ENCODE measurements at places on chromosomes 6 and 20.

- no peak for DNase-seq
These were observed 712 bp downstream of the DEK start for GRCh38 chr6:18263418-18264218.

- no peak for DNase-seq
These were observed 215.5 kb upstream of the SNX9 start for GRCh38 chr6:157607317-157608109.

GRCh38 chr6:115891111-115891669 is 169.5 kb downstream of the FRK start:
- no peak for DNase-seq

DNA sequence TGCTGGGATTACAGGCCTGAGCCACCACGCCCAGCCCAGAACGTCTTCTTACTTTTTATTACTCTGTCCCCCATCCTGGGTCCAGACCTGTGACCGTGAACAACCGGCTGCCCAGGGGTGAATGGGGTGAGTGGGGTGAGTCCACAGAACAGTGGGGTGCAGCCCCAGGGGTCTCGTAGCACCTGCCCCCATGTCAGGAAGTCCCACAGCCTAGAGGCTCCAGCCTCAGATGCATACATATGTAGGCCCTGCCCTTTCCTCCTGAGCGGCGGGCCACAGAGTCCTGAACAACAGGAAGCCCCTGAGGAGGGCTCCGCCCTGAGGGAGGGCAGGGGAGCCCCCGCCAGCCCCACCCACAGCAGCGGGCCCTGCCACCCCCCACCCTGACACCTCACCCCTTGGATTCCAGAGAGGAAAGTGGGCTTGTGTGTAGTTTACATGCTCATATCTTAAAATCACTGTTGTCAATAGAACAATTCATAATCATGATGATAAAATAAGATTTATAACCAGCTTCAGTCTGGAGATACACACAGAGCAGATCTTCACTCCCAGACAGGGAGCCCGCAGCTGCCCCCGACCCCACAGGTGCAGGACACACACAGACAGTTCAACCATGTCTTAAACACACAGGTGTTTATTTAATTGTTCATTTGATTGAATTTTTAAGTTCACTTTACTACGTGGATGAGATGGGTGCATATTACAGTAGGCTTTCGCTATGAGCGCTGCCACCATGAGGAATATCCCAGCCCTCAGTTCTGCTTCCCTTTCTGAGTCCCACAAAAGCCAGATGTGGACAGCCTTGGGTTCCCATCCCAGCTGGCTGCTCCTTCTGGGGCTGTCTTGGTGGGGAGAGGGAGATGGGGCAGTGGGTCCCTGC is 12.4 kb upstream of the GMEB2 start:
- peak; percentile 59 for DNase-seq

Data from transverse colon (tissue), 4 donors.